Heart right ventricle (tissue), 16 donors: ENCODE measurements at places on chromosomes 12 and 14. TPM values are rescaled to one million over a fixed set of nuclear protein-coding genes. Genes with fewer than 3 reads are reported as not detected.
A peak's percentile ranks its signal among the peaks of the same experiment; 100 is the strongest.

DNA sequence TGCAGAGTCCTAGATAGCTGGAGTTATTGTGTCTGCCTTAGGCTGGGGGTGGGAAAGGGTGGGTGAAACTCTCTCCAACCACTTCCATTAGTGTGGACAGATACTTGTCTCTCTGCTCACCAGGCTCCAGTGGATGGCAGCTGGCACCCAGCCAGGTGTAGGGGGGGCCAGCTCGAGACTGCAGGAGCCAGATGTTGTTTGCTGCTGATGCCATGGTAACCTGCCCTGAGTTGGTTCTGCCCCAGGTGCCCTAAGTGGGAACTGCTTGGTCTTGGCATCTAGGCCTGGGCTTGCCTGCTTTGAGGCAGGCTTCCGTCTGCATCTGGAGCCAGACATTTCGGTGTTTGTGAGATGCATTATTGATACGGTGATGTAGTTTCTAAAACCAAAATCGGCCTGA, 82.2 kb downstream of the ADCK1 start:
- peak; percentile 48 for DNase-seq

DNA sequence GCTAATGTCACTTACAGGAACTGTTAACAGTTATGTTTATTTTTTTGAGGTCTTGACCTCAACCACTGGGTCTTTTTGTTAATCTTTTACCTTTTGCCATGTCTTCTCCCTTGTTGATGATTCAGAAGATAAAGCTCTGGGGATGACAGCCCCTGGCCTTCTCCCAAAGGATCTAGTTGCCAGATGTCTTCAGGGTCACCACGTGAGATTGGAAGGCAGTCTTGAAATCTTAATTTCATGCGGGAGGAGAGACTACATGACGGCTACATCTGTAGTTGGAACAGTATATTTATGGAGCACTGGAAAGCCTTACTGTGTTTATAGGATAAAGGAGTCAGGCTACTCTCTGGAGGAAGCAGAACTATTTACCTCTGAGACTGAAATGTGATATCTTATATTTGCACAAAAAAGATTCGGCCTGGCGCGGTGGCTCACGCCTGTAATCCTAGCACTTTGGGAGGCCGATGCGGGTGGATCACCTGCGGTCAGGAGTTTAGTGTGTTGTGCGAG, 5.6 kb downstream of the MLEC start:
- DNase-seq: no peak

Gene TTC6
- not detected for total RNA-seq

Gene ATL1
- 1.1 TPM for total RNA-seq

Gene IGF1
- total RNA-seq: 32.3 TPM
